NCI-H446 (cell line): ENCODE measurements at places on chromosomes 7 and 10.

- DNase-seq = peak; percentile 9
These were observed at the start of gene LDB1 for GRCh38 chr10:102120142-102120990. LDB1 (minus strand) TSS chr10:102120368; CDS start chr10:102120110, 258 bp downstream.

DNA sequence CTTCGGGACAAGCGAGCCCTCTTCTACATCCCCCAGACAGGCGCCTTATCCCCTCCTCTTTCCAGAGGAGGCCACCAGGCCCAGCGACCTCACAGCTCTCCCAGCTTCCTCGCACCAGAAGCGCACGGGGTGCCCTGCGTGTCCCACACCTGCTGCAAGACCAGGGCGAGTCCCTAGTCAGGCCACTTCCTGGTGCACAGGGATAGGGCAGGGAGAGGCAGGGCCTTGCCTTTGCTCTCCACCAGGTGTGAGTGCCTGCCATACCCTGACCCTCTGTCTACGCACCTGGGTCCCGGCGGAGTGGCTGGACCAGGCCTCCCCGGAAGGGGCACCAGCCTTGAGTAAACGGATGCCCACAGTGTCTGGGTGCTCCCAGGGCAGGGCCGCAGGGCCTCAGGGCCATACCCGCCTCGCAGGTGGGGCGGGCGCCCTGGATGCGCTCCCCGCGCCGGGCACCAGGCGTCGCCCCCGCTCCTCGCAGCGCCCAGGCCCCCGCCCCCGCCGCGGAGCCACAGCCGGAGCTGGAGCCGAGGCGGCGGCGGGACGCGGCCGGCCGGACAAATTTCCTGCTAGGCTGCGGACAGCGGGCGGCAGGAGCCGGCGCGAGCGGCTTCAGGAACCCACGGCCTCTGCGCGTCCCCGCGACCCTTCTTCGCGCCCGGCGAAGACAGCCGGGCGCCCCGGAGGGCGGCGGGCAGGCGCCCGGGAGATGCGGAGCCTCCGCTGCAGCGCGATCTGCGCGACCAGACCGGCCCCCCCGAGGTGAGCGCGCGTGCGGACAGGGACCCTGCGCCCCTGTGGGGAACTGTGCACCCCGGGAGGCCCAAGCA lies at the start of gene PTPRE:
PTPRE (plus strand) TSS at position 556 of the 830 bp plus-strand sequence. CDS start 133,779 bp downstream, outside the sequence.
- DNase-seq = no peak

GRCh38 chr7:156793334-156793733 lies 99.6 kb downstream of the LMBR1 start:
- DNase-seq = no peak

DNA sequence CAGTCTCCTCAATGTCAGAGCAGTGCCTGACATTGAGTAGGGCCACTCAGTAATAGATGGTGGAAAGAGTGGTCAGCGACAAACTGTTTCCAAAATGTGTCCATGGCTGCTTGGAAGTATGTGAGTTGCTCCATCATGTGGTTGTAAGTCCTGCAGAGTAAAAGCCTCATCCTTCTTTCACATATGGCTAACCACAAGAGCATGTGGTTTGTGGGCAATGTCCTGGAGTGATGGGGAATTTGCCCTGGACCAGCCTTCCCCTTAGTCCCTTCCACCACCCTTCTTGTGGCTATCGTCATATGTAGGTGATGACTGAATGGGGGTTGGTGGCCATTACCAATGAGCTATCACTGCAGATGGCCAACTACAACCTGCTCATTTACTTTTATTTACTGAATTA lies 33.0 kb upstream of the PLXNA4 start:
- DNase-seq = no peak

DNA sequence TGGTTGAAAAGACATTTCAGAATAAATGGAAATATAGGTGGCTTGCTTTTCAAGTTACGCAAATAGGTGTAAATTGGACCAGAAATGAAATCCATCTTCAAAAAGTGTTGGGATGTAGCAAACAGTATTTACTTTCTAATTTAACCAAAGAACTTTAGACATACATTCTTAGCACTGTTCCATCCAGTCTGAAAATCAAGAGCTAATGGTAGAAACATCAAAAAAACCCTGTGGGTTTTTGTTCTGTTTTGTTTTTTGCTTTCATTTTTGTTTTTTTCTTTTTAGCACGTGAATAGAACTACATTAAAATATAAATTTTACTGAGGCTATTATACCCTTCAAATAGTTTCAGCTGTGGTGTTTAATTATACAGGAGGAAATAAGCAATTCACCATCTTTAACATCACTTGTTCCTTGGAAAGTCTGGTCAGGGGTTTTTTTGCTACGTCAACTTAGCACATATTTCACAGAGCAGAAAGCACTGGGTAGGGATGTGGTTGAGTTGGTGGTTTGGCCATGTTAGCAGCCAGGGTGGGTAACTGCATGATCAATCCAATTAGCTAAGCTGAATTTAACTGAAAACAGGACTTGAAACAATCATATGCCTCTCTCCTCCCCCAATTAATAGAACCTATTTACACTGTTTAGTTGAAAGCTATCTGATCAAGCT lies 275.4 kb upstream of the PFKP start:
- no peak for DNase-seq

- no peak for DNase-seq
These were observed 9.1 kb downstream of the TRIM56 start for GRCh38 chr7:101094376-101094775.

DNA sequence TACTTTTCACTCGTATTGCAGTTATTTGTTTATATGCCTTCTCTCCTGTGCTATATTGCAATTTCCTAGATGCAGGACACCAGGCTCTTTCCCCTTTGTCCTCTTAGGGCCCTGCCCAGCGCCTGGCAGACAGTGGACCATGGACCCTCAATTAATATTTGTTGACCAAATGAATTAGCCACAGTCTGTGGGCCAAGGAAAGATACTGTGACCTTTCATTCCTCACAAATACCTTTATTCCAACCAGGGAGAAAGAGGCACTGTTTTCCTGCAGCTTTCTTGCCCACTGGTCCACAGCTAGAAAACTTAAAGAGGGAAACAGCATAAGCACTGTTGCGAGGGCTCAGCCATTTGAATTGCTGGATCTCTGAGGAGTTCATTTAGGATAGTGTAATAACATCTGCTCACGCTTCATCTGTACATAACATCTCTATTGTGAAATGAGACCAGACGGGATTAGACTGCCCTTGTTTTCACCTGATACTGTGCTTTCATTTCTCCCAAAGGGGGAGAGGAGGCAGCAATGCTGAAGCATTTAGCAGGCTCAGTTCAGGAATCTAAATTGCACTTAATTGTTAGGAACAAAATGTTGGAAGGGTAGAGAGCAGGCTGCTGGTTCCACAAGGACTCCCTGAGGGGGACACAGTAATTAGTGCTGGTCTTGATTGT lies 46.7 kb downstream of the TNS3 start:
- DNase-seq = no peak

GRCh38 chr7:156650042-156650441 lies 9.5 kb downstream of the RNF32 start:
- DNase-seq = no peak

DNA sequence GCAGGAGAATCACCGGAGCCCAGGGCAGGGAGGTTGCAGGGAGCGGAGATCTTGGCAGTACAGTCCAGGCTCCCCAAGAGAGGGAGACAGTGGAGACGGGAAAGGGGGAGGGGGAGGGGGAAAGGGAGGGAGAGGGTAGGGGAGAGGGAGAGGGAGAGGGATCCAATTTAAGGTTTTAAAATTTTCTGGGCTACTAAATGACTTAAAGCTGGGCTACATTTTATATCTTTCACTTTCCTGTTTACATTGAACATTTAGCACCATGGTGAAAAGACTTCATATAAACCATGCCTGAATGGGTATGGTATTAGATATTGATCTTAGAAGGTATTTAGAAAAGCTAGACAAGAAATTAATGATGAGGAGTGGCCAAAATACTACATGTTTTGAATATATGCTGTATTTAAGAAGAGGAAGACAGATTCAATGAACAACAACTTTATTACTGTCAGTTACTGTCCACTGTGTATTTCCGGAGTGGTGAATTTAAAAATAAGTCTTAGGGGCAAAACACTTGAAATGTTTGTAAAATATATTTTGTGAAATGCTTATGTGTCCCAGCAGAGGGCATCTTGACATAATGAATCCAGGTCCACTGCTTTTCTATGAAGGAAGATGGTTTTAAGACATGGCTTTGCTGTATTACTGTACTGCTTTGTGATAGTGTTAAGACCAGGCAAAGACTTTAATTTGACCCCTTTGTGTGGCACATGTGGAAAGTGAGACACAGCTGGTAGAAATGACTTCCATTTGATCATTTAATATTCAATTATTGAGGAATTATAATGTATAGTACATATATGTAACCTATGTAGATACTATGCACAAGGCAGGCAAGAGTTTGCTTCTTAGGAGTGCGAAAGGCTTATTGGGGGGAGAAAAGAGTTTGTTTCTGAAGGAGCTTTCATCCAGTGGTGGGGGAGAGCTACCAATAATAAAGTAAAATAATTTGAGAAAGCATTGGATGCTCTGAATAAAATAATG lies 52.8 kb downstream of the NRF1 start:
- DNase-seq = peak; percentile 3

DNA sequence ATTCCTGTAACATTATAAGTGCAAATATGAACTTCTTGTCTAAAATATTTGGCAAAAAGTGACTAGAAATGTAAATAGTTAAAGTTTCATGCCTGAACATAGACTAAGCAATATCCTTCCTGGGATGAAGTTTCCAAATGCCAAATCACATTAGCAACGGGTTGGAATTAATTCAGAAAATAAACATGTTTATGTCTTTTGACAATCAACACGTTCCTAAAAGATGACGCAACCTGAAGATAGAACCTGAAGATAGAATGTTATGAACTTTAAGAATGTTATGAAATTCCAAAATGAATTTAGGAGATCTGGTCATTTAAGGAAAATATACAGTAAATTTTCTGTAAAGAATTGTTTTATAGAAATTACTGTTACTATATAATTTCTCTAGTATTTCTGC lies 9.2 kb downstream of the LAMB4 start:
- DNase-seq = no peak

GRCh38 chr7:102089175-102090098 lies 197.2 kb upstream of the SH2B2 start:
- DNase-seq = no peak

DNA sequence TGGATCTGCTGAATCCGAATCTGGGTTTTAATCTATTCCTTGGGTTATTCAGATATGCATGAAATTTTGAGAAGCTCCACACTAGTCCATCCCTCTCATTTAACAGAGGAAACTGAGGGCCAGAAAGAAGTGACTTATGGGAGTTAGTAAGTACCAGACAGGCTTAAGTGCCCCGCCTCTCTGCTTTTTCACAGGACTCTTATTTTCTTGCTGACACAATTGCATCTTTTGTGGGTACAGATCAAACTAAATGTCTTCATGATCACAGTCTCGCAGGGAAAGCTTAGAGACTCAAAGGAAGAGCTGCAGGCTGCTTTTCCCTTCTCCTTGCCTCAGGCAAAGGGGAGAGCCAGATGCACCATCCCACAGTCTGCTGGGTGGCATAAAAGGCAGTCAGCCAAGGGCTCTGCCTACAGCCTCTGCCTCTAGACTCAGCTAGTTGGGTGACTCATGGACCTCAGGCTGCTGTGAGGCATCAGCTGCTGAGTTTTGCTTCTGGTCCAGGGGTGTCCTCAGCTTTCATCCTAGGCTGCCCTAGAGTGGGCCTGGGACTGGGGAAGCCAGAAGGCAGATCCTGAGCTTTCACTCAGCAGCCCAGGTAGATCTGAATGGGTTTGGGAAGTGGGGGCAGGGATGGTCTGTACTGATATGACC lies 11.6 kb downstream of the GOLGA7B start:
- DNase-seq = peak; percentile 73

DNA sequence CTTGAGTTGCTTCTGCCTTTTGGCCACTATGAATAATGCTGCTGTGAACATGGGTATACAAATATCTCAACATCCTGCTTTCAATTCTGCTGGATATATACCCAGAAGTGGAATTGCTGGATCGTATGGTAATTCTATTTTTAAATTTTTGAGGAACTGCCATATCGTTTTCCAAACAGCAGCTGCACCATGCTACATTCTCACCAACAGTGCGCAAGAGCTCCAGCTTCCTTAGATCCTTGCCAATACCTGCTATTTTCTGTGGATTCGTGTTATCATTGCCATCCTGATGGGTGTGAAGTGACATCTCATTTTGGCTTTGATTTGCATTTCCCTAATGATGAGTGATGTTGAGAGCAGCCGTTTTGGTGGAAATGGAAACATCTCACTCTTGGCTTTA lies 26.7 kb downstream of the FRMD4A start:
- DNase-seq = no peak

DNA sequence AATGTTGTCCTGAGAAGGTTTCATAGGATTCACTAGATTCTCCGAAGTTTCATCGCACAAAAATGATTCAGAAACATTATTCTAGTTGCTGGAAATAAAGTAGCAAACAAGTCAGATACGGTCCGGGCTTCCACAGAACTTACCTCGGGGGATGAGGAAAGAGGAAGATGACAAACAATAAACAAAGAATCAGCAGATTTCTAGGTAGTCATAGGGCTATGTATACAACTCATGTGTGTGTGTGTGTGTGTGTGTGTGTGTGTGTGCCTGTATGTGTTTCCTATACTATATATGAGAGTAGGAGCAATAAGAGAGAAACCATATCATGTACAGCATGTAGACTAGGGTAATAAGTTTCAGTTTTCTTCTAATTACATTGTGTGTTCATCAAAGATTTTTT lies 16.5 kb downstream of the TMEM236 start:
- DNase-seq = no peak

- no peak for DNase-seq
These were observed 26.8 kb downstream of the C10orf105 start for GRCh38 chr10:71692598-71693306.

DNA sequence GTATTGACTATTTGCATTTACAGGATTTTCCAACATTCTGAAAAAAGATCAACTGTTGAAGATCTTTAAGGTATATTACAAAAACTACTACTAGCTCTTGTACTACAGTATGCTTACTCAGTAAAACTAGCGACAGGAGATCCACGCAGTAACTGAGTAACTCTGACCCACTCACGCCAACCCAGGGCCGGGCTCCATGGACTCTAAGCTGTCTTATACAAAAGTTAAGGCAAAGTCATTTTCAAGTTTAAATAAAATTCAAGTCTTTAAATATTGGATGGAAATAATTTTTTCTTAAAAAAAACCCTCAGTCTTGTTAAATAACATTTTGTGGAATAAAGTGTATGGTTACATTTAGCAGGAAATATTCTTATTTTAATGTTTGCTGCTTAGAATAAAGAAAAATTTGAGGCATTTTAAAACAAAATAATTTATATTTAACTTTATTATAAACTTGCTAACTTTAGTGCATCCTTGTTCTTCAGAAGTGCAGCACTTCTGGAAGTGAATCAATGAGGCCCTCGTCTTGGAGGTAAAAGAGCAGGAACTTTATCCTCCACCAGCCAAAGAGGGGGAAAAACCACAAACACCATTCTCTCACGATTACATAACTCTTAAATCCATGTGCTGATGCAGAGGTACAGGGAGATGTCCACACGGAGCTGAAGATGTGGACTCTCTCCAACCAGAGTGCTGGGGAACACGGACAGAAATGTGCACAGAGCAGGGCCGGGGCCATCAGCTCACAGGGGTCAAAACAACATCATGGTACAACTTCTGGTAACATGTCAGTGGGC lies 119.9 kb downstream of the LARP4B start:
- no peak for DNase-seq
